Right lobe of liver (tissue), 6 donors: ENCODE measurements at places on chromosomes 5 and 9. TPM values are rescaled to one million over a fixed set of nuclear protein-coding genes. Genes with fewer than 3 reads are reported as not detected.

LCN2 gene
- 11.3 TPM for total RNA-seq

DNA sequence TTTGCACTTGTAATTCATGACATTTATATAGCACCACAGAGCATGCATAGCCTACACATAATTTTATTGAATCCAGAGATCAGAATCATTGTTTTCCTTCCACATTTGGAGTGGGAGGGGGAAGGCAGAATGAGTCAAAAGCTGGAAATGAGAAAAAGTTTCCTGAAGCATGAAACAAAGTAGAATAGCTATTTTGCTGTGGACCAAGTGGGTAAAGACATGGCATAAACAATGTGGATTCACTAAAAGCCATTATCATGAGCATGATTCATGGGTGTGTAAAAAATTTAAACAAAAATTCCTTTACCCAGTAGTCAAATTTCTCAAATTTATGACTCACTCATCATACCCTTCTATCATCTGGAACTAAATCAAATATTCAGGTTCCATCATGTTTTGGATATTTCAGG, 97.9 kb downstream of the YIPF5 start:
- DNase-seq = no peak

C5orf46 gene
- total RNA-seq = not detected

DNA sequence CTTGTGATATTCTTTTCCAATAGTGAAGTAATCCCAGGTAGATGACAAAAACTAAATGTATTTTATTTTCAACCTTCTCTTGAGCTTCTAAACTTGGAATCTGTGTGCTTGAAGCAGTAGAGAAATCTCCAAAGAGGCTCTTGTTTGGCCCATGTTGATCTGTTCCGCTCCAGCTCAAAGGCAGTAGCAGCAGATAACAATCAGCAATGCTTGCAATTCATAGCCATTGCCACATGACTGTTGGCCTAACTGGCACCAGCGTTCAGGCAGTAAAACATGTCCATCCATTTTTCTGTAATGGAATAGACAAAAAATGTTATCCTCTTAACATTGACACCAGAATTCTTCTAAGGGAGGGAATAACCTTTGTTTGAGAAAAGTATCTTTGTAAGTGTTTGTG, 270.7 kb upstream of the MSX2 start:
- DNase-seq = no peak

DNA sequence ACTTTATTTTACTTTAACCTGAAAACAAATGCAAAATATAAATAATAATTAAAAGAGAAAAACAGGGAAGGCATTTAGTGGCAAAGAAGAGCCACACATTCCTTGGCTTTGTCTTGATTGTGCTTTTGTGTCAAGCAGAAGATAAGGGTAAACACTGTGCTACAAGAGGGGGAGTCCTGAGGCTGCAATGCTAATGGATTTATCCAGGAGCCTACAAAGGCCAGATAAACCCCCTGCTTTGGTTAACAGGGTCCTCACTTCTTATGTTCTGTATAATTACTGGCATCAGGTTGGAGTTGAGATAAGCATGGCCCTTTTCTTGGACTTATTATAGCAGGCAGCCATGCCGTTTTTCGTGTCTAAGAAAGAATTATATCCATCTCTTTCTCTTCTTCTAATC, 302.8 kb downstream of the EFNA5 start:
- no peak for DNase-seq

- DNase-seq = no peak
Observed at GRCh38 chr5:50727149-50727496, 60.7 kb downstream of the PARP8 start.

RARS1 gene
- 29.3 TPM for total RNA-seq

ACER2 gene
- total RNA-seq = 4.3 TPM

SPRY4 gene
- total RNA-seq = 11.5 TPM

- no peak for DNase-seq
Observed at GRCh38 chr5:14322437-14323187, 179.5 kb downstream of the TRIO start.

DNA sequence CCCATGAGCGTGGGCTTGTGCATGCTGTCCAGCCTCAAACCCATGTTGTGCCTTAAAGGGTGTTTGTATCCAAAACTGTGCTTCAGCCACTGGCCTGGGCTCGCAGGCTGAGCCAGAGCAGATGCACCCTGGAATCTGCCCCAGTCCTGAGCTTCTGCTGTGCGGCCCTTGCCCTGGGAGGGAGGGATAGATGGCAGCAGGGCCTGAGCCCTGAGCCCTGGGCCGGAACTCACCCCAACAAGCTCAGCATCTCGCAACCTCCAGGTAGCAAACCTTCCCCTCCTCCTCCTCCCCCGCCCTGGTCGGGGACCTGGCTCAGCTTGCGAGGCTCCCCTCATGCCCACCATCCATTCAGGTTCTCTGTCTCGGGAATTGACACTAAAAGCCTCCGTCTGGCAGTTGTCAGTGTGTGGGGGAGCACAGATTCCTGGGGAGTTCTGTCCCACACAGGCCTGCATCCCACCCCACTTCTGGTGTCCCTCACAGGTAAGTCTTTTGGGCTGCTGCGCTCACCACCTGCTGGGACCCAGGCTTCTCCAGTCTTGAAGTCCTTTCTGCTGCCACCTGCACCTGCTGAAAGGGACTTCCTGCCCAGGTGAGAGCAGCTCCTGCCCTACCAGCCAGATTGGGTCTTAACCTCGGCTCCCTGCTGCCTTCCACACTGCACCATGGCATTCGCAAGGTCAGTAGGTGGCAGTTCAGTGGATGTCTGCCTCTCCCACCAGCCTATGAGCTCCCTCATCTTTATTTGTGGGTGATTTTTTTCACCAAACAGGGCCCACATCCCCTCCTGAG, 55.2 kb upstream of the OLFM1 start:
- no peak for DNase-seq

SLCO4C1 gene
- total RNA-seq = 6.2 TPM

DNA sequence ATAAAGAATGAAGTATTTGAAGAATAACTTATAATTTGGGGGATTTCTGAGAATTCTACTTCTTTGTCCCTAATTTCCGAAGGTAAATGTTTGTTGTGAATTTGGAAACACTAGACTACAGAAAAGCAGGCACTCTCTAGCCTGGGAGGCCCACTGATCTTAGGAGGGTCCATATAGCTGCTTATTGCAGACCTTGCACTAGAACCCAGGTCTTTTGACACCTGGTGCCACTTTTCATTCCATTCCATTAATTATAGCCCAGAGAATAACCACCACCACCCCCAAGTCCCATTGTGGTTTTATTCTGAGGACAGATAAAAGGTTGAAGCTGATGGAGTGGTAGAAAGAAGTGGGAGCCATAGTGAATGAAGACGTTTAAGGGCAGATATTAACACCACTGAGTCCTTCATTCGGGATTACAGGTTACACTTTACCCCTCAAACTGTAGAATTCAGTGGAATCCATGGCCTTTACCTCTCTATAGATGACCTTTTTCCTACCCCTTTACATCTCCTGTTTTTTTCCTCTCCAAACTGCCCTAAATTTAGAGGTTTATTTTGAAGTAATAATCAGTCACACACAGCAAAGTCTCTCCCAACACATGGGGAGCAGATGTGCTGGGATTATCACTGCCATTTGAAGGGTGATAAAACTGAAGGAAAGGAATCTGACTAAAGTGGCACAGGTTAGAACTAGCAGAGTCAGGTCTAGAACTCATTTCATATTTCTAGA, 12.0 kb upstream of the PSMD5 start:
- DNase-seq = no peak

PCDHB3 gene
- not detected for total RNA-seq

- no peak for DNase-seq
Observed at GRCh38 chr5:120447706-120448239, 16.3 kb upstream of the PRR16 start.

EIF4E1B gene
- total RNA-seq = not detected

DNA sequence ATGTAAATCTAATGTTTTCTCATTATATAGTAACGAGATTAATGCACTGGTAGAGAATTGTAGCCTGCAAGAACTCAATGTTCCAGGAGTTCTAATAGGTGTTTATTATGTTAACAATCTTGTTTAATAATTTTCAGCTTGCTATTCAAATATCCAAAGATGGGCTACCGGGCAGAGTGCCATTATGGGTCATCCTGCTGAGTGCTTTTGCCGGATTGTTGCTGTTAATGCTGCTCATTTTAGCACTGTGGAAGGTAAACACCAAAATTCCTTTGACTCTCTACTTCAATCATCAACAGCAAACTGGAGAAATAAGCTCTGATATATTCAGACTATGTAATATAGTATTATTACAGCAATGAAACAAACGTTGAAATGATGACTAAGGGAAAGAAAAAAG, 41.9 kb upstream of the ITGA2 start:
- DNase-seq = no peak

DNA sequence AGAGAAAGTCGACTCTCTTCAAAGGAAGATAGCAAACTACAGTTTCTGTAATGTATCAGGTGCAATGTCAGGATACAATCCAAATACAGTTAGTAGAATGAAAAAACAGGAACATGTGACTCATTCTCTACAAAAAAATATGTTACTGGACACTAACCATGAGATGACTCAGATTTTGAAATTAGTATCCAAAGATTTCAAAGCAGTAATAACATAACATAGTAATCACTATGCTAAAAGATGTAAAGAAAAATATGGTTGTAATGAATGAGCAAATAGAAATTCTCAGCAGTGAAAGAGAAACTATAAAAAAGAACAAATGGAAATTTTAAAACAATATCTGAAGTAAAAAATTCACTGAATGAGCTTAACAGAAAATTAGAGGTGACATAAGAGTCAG, 42.3 kb downstream of the SHOC1 start:
- DNase-seq = no peak

CD14 gene
- total RNA-seq = 249 TPM

DNA sequence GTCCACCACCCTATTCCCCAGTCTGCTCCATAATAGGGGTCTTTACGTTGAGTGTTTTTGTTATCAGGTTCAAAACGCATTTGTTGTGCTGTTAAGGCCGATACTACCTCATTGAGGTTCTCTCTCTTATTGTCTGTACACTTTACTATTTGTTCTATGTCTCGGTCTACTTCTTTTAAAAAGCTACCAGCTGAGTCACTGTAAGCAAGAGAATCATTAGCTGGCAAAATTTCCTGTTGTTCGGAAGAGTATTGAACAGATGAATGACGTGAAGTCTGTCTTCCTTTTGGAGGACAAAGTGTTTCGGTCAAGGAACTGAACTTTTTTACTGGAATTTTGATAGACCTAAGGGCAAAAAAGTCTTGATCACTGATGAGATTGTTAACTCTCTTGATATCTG, 10.3 kb downstream of the LYSMD3 start:
- no peak for DNase-seq

ZNF608 gene
- 4.2 TPM for total RNA-seq

SLC25A48 gene
- total RNA-seq = 5.3 TPM

LCN1 gene
- not detected for total RNA-seq

DNA sequence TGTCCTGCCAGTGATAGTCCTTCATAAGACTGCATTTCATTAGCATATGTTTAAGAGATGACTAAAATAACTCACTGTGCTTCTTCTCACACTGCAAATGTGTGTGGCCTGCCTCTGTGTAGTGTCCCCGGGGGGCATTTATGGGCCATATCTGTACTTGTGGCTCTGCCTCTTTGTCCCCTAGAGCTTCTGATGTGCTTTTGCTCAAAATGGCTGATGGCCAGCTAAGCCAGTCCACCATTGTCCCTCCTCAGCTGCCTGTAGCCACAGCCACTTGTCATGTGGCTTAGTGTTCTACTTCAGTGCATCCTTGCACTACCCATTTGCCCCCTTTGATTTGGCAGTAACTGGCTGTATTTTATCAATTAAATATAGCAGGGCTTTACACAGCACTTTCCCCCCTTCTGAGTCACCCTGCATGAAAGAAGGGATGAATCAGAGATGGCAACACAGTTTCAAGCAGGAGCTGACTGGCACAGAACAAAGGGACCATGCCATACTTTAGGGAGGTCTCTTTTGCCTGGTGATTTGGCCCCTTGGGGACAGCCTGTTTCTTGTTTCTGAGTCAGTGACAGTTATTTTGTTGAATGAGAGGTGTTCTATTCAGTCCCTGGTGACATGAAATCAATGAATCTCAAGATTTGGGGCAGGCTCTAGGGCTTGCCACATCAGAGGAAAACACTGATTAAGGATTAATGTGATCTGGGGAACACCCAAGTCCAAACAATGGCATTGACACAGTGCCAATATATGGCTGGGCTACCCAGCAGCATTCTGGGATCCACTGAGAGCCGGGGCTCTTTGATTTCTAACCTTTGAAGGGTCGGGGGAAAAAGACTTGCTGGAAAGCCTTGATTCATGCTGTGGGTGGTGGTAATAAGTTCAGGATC, 245.5 kb downstream of the SMARCA2 start:
- DNase-seq = no peak

DNA sequence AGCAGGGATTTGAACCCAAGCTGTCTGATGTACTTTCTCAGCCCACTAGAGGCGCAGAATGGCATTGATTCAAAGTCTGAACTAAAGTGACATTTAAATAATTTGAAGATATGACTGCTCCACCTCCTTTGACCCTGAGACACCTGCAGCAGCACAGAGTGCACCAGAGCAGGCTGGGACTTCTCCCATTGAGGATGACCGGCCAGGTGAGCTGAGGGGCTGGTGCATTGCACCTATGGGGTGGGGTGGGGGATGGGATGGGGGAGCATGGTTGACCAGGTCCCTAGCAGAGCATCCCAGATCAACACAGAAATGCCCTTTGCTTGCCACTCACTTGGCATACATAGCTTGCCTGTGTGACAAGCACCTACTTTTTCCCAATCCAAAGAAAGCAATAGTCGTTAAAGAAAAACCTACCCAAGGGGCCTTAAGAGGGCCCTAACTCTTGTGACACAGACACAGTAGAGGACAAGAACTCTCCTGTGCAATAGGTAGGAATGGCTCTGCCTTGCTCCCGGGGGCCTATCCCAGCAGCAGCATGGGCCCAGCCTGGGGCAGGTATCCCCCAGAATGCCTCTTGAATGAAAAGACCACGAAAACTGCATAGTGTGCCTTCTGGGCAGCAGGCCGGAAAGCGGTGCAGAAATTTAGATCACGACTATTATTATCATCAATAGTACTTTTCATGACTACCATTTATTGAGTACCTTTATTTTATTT, 6.5 kb downstream of the SH3PXD2B start:
- DNase-seq = no peak

- no peak for DNase-seq
Observed at GRCh38 chr9:120383611-120383998, 196.4 kb downstream of the CDK5RAP2 start.

GRCh38 chr9:79616013-79616412, 44.2 kb downstream of the TLE4 start:
- DNase-seq = no peak

PSAT1 gene
- total RNA-seq = 34.2 TPM

NUTM2F gene
- total RNA-seq = not detected

- no peak for DNase-seq
Observed at GRCh38 chr5:136240894-136241293, 47.9 kb upstream of the SMIM32 start.

SLC27A6 gene
- not detected for total RNA-seq

DNA sequence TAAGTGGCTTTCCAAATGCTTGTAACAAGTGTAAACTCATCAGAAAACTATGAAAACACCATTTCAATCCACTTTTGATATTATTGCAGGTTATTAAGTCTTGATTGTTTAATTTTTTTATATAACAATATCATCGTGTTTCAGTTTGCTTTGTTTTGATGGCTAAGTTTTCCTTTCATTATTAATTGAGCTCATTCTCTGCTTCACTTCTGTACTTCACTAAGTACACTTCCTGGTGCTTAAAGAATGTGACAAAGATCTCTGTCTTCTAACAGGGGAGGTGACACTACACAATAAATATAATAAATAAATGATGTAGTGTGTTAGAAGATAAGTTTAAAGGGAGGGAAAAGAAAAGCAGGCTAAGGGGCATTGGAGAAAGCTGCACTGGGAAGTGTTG, 13.0 kb upstream of the RAD23B start:
- no peak for DNase-seq

CCDC152 gene
- 0.06 TPM for total RNA-seq
